Daoy (cell line): ENCODE measurements at places on chromosomes 12 and 14.
A peak's percentile ranks its signal among the peaks of the same experiment; 100 is the strongest.

GRCh38 chr12:79344855-79345847 lies 345.6 kb downstream of the PAWR start:
- peak; percentile 53 for DNase-seq

- DNase-seq: no peak
Measured at GRCh38 chr12:95380997-95381786, 92.8 kb upstream of the METAP2 start.

DNA sequence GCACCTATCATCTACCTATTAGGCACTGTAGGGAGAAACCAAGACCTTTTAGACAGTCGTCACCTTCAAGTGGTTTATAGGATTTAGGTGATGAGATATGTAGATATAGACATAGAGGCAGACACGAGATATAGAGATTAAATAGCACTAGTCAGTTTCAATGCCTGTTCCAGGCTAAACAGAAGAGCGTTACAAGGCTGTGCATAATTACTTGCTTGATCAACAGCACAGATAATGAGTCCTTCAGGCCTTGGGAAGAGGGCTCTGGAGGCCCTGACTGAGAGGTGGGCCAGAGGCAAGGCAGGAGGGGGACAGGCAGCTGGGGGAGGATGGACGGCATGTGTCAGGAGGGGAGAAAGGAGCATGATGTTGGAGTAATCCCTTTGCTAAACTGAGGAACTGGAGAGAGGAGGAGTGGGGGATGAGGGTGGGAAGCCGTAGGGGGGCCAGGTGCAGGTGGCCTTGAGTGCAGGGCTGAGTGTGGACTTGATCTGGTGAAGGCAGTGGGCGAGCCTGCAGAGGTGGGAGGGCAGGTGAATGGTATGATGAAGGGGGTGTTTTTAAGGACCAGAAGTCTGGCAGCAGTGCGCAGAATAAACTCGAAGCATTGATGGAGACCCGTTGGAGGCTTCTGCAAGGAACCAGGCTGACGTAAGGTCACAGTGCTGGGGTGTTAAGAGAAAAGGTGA lies 43.9 kb upstream of the ATP23 start:
- no peak for DNase-seq

DNA sequence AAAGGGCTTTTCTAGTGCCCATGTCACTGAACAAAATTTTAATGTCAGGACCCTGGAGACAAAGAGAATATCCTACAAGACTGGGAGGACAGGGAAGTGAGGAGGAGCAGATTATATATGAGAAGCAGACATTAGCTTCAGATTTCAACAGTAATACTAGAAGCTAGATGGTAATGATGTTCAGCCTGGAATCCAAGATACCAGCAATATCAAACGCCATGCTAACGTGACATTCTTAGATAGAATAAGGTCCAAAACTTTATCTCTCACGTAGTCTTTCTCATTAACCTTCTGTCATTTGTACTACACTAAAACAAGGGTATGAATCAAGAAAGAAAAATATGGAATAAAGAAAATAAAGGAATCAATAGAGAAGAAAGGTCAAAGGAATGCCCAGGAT lies 18.7 kb downstream of the SOS2 start:
- no peak for DNase-seq

DNA sequence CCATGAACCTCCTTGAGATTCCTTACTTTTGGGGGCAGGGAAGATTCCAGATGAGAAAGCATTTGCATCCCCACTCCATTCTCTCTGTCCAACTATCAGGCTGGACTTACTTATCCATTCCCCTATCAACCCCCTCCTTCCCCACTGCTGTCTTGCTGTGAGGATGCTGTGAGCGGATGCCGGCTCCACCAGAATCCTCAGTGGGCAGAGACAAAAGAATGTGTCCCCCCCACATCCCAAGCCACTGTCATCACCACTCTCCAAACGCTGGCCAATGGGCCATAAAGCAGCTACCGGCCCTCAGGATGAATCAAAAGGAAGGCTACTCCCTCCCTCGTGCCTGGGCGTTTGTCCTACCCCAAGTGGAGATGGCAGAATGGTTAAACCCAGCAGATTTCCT lies 173.0 kb upstream of the NTF3 start:
- peak; percentile 76 for DNase-seq

GRCh38 chr12:18101043-18101442 lies 11.1 kb upstream of the RERGL start:
- DNase-seq: no peak

GRCh38 chr14:26522967-26523366 lies 74.9 kb downstream of the NOVA1 start:
- peak; percentile 18 for DNase-seq

GRCh38 chr12:121565076-121565475 lies 15.7 kb downstream of the KDM2B start:
- DNase-seq: no peak

DNA sequence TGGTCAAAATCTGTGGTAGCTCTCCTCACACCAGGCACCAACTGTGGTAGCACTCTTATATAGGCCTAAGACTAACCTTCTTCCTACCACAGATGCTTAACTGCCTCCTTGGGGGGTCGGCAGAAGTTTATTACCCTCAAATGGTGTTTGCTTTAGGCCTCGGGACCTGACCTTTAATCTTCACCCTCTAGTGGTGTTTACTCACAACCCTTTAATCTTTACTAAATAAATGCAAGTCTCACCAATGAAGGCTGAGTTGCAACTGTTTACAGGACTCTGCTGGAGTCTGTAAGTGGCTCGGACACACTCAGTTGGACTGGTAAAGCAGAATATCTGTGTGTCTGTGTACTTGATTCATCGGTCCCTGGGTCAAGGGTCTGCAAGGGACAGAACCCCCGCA lies 29.4 kb downstream of the CCER1 start:
- DNase-seq: no peak

GRCh38 chr12:77202457-77203060 lies 137.2 kb upstream of the E2F7 start:
- no peak for DNase-seq

- DNase-seq: no peak
Measured at GRCh38 chr12:122459211-122459610, 36.7 kb upstream of the CLIP1 start.

DNA sequence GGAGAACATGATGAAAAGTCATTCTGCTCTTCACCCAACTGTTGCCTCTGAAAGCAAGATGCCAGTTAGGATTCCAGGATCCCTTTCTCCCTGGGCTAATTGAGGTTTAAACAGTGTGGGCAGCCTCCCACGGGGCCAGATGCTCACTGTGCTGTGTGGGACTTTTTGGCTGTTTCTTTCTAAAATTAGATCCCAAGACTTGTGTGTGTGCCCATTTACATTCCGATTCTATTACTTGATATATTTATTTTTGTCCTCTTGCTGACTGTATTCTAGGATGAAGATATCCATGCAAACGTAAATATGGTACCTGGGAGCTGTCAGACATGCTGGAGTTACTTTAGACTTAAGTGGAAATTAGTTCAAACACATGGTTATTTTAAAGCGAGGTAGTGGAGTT lies 6.2 kb downstream of the IFT43 start:
- DNase-seq: no peak

- DNase-seq: no peak
Measured at GRCh38 chr14:30541318-30541717, 17.6 kb upstream of the G2E3 start.

GRCh38 chr14:53957739-53958138 lies 1.1 kb upstream of the BMP4 start:
- DNase-seq: no peak

GRCh38 chr12:119486599-119487154 lies 106.9 kb upstream of the TMEM233 start:
- no peak for DNase-seq

DNA sequence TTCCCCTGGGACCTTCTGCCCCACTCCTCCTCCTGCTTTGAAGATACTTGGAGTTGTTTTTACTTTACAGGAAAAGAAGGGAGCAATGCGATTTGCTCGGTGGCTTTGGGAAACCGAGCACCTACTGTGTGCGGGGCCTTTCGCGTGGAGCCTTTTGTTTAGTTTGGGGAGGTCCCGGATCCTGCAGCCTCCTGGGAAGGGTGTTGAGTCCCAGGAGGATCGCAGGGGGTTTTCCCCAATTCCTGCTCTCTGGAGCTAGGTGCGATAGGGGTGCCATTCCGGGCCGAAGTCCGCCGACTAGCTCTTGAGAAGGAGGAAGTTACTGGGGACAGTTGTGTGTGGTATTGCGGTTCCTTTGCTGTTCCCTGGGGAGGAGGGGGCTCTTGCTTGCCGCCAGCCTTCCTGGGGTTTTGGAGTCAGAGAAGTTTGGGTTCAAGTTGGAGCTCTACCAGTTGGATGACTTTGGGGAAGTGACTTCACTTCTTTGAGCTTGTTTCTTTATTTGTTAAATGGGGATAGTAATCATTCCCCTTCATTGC lies 1.1 kb downstream of the BRI3BP start:
- peak; percentile 36 for DNase-seq

DNA sequence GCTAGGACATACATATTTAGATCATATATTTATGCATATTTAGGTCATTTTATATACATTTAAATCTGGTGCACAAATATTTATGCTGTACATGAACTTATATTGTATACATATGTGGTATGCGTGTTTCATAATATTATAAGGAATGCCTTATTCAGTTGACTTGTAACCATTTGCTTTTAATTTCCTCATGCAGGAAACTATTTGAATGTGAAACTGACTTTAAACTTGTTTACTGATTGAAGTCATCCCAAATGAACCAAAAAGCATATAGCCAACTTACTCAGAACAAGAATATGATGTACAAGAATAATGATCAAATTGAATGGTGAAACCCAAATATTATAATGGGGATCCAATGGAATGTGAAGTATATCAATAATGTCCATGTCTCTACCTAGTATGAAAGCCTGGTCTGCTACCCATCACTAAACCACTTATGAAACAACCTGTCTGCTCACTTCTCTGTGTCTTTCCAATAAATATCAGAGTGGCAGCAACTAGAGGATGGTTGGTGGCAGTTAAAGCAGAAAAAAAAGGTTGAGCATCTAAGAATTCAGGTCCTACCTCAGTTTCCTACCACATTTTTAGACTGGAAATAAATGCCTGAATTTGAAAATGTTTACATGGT lies 38.3 kb downstream of the RPS6KA5 start:
- DNase-seq: no peak

DNA sequence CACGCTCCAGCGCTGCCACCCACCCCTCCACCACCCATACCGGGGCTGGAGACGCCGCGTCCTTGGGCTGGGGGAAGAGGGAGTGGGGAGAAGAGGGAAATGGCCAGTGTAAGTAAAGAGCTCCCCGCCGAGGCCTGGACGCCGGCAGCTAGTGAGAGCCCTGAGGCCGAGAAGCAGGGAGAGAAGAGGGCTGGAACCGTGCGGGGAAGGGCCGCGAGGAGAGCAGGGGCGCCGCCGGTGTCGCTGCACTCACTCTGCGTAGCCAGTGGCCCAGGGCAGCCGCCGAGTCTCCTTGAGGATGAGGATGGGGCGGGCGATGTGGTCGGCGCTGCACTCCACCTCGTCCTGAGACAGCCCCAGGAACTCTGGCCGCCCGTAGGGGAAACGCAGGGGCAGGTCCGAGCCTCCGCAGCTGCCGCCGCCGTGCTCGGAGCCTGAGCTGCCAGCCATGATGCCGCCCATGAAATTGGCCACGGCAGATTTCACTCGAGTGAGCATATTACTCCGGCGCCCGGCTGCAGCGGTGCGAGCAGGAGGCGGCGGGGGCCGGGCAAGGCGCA lies 631 bp downstream of the PPM1H start:
- DNase-seq: peak; percentile 61

GRCh38 chr12:31227401-31227981 lies 98.5 kb downstream of the SINHCAF start:
- no peak for DNase-seq

GRCh38 chr12:109197327-109197726 lies 80.9 kb downstream of the ACACB start:
- no peak for DNase-seq

- DNase-seq: peak; percentile 52
Measured at GRCh38 chr14:100474196-100474595, 113.0 kb downstream of the BEGAIN start.

DNA sequence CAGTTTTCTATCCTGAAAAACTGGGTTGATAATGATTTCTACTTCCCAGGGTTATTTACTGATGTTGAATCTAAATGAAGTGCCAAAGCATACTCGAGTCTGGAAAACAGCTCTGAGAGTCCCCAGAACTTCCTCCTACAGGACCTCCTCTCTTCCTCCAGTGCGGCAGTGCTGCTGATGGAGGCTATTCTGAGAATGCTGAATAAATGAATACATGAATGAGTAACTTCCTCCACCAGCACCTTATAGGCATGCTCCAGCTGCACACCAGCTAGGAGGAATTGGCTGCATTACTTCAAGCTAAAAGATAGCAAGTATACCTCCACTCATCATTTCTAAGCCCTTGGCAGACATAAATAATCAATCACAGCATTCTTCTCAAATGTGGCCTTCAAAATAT lies 448.8 kb upstream of the CCDC196 start:
- no peak for DNase-seq

DNA sequence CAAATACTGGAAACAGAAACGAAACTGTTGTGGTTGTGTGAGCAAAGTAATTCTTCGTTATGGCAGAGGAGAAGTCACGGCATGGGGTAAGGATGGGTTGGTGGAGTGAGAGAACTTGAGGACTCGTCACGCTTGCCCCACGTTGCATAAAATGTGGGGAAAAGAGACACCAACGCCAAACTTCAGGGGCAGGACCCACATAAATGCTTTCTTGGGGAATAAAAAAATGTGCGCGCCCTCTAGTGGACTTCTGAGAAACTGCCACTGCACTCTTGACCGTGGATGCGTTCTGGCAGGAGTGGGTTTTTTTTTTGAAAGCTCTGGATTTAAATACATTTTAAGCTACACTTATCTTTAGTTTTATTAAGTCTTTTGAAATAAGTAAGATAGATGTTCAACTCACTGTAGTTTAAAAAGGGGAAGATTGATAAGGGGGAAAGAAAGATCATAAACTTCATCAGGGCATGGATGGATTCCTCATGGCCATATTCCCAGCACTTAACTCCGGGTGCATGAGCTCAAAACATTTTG lies 4.1 kb upstream of the IGF1 start:
- DNase-seq: peak; percentile 42

DNA sequence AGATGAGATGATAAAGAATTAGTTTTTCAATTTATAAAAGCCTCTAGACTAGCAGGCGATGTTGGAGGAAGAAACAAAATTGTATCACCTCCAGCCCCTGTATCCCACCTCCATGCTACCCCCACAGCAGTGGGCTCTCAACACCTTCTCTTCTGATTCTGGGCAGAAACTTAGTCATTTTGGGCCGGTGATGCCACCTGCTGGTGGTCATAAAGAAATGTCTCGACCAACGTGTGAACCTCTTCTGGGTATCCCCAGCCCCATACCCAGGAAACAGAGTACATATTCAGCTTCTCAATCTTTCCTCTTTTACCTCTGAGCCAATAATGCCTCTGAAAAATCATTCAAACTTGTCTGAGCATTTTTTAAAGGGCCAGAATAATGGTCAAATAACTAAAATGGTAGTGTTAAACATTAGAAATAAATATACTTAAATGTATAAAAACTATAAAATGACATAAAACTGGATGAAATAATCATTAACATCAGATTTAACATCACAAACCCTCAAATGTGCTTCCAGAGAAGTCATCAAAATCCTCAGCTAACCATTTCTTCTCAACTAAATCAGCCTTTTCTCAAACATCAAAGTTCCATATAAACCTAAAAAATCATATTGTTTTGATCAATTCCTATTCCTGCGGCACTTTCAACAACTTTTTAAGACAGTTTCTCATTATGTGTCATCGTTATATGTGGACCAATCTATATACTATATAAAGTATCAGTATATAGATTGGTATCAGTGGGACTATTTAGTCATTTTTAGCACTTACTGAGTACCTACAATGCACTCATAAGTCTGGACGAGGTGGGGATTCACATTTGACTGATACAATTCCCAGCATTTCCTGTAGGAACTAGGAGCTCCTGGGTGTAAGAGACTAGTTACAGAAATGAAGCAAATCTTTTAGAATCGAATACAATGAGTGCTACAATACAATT lies 69.4 kb downstream of the ATXN2 start:
- peak; percentile 57 for DNase-seq
